ENCODE measurements at places on chromosomes 6 and 20. TPM values are rescaled to one million over a fixed set of nuclear protein-coding genes. Genes with fewer than 3 reads are reported as not detected.

The PARD6B gene
- polyA plus RNA-seq: 5.9 TPM

The TGM3 gene
- 0.10 TPM for polyA plus RNA-seq

The CCN5 gene
- not detected for polyA plus RNA-seq

The TFAP2D gene
- polyA plus RNA-seq: not detected

The NNAT gene
- polyA plus RNA-seq: 996 TPM

The THBS2 gene
- polyA plus RNA-seq: 1.0 TPM

The GSTA2 gene
- not detected for polyA plus RNA-seq

The AURKA gene
- polyA plus RNA-seq: 4.7 TPM

The TFAP2A gene
- polyA plus RNA-seq: not detected

The SLC23A2 gene
- polyA plus RNA-seq: 44.3 TPM

The ACTL10 gene
- polyA plus RNA-seq: not detected
